CD4-positive, alpha-beta T cell treated with Interleukin-1 beta for 1 hour (primary cell): ENCODE measurements at places on chromosomes 2 and 18.
A peak's percentile ranks its signal among the peaks of the same experiment; 100 is the strongest.

GRCh38 chr2:98515250-98515991 lies 70.8 kb downstream of the INPP4A start:
- DNase-seq, result peak; percentile 12

DNA sequence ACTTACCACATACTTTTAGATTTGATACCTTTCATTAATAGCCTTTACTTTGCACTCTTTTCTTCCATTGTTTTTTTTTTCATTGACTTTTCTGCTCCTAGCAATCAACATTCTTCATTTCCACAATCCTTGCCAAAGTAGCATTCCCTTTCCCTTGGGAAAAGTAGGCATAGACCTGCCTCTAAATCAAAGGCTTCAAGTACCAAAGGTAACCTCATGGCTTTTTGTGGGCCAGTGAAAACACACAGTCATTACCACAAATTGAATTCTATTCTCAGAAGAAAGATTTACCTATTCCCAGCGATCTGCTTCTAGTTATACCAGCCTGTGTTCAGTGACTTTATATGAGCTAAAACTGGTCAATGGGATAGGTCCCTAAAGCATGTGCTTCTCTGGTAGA lies 109.2 kb downstream of the SOCS6 start:
- DNase-seq, result no peak

GRCh38 chr2:125852364-125852763 lies 803.6 kb upstream of the GYPC start:
- no peak for DNase-seq

DNA sequence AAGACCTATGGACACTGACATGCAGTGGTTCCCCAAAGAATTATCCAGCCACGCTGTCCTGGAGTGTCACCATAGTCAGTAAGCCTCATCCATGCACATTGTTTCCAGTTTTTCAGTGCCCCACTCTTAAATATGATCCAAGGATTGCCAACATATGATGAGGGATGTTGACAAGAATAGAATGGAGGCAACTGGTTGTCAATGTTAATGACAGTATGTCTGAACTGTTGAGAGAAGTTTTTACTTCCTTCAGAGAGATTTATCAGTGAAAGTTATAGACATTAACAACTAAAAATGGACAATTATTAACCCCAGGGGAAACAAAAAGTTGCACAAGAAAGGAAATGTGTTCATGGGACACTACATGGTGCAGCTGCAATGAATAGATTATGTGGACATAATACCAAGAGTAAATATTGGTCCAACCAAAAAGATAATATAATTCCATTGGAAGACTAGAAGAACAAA lies 69.9 kb downstream of the CYP26B1 start:
- no peak for DNase-seq

DNA sequence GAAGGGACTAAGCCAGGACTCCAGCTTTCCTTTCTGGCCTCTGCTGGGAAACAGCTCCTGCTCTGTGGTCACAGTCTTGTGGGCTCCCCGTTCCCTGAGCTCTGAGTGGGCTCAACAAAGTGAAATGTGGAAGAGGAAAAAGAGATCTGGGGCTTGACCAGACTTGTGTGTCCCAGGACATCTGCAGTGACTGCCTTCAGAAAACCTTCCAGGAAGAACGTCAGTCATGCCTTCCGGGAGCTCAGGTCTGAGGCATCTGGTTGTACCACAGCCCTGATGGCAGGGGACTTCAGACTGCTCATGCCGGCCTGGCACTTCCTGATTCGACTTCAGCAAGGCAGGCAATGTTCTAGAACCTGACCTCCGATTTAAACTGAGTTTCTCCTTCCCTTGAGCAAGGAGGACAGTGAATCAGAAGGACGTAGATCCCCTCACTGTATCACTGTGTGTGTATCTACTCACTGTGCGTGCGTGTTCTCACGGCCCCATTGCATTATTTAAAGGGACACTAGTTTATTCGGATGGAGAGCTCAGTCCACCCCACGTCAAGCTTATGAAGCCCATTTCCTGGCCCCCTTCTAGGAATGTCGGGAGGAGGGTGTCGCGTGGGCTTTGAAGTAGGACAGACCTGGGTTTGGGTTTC lies 548 bp upstream of the FBLN7 start:
- DNase-seq, result peak; percentile 22

- peak; percentile 68 for DNase-seq
Observed at GRCh38 chr2:177239932-177240630, 24.4 kb downstream of the NFE2L2 start.

GRCh38 chr2:214781226-214781625 lies 28.3 kb downstream of the BARD1 start:
- no peak for DNase-seq

- DNase-seq, result no peak
Observed at GRCh38 chr2:16870491-16871076, 204.9 kb upstream of the CYRIA start.

- DNase-seq, result no peak
Observed at GRCh38 chr2:10162586-10163497, 40.3 kb downstream of the RRM2 start.

DNA sequence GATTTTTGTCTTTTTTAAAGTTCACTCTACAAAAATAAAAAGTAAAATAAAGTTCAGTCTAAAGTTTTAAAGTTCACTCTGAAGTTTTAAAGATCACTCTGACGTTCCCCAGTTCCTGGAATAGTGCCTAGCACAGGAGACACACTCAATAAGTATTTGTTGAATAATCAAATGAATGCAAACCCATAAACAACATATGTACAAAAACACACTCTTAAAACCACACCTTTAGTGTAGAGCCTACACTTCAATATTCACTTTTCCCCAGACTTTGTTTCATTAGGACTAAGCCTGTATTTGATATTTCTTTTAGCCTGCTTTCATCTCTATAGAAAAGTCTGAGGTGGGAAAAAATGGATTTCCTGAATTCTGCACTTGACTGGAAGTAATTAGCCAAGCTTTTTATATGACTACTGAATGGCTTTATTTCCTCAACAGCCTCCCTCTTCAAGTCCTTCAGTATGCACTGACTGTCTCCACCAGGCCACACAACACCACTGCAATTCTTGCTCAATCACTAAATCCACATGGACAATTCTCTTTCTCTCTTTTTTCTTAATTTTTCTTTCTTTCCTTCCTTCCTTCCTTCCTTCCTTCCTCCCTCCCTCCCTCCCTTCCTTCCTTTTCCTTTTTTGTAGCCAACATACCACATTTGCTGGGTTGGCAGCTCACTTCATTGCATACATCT lies 104.6 kb downstream of the SS18 start:
- DNase-seq, result no peak

DNA sequence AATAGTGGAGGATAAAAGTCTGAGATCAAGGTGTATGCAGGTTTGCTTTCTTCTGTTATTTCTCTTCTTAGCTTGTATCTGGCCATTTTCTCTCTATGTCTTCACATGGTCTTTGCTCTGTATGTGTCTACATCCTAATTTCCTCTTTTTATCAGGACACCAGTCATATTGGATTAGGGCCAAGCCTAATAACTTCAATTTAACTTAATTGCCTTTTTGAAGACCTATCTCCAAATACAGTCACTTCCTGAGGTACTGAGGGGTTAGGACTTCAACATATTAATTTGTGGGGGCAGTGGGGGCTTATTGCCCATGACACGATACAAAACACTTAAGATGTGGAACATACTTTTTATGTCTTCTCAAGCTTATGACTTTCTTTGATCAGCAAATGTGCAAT lies 632.9 kb upstream of the CELF4 start:
- no peak for DNase-seq

GRCh38 chr18:9613550-9614400 lies 584 bp downstream of the PPP4R1 start:
- DNase-seq, result peak; percentile 36

DNA sequence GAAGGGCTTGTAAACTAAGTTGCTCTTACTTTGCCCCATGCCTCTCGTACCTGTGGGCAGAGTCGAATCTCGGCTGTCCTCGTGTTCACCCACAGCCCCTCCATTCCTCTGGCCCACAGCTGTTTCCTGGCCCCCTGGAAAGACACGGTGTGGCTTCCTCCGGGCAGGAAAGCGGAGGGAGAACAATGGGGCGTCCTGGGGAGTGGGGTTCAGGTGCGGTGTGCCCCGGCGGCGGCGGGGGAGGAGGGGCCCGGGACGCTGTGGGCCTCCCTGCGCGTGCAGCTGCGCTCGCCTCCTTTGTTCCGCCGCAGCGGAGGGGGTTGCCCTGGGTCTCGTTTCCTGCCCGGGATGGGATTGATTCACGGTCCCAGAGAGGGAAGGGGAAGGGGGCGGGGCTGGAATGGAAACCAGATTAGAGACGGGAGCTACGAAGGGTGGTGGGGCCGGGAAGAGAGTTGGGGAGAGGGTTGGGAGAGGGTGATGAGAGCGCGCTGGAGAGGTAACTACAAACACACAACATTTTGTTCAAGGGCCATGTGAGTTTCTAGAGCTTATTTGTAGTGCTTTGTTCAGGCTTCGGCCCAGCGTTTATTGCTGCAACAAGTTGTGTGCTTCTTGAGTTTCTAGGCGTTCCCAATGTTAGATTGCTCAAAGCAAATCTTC lies 796 bp downstream of the MYO1B start:
- no peak for DNase-seq

- DNase-seq, result no peak
Observed at GRCh38 chr18:6249788-6250187, 164.9 kb downstream of the L3MBTL4 start.

GRCh38 chr2:119409506-119409905 lies 22.1 kb upstream of the TMEM37 start:
- no peak for DNase-seq

DNA sequence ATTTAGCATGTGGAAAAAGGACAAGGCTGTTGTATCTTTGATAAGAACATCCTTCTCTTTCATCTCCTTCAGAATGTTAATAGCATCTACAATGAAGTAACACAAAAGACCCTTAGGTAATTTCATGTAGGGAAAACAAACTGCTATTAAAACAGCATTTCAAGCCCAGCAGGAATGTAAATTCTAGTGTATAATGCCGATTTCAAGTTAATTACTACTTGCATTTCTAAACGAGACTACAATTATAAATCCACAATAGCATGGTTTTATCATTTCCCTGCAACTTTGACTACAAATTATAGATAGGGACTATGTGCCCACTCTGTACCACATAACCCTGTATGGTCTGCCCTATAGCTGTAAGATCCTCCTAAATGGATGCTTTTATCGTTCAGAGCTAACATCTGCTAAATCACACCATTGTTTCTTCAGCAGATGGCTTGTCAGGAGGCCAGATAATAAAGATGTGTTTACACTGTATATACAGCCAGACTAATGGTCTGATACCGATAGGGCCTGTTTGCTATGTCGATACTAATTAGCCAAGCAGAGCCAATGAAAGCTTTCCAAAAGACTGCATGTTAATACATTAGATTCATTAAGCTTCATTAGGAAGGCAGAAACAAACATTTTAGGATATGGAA lies 51.9 kb downstream of the LRPPRC start:
- DNase-seq, result no peak

DNA sequence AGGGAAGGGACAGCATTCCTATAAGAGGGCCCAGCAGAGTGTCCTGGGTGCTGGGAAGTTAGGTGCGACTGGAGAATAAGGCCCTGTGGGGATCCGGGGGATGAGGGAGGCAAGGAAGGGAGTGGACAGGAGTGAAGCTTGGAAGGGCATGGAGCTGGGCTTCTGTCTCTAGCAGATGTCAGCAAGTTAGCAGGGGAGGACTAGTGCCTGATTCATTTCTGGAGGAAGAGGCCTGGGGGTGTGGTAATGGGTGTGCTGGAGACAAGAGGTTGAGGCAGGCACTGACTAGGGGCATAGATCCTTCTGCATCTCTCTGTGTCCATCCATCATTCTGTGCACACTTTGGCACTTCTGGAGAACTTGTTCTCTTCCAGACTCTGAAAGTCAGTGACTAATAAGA lies 134.7 kb downstream of the ACOXL start:
- DNase-seq, result no peak

GRCh38 chr2:44120428-44120827 lies 48.2 kb upstream of the PPM1B start:
- peak; percentile 5 for DNase-seq

GRCh38 chr2:73386342-73386868 lies 769 bp downstream of the ALMS1 start:
- no peak for DNase-seq

DNA sequence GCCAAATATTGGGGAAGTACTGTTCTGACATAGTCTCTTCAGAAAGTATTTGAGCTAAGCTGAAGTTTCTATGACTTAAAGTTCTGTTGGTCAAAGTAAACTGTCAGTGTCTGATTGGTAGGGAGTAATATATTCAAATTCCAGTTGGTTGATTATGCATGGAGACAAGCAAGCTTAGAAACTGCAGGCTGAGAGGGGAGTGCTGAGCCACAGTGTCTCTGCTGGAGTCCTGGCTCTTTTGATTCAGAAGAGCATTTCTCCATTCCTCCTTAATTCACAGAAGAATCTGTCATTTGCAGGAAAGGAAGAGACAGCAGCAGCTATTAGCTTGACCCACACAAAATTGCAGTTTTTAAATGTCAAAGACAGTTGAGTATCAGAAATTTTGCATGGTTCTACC lies 201.4 kb upstream of the TMEM200C start:
- DNase-seq, result no peak
